ENCODE measurements at places on chromosomes 12 and 14.

DNA sequence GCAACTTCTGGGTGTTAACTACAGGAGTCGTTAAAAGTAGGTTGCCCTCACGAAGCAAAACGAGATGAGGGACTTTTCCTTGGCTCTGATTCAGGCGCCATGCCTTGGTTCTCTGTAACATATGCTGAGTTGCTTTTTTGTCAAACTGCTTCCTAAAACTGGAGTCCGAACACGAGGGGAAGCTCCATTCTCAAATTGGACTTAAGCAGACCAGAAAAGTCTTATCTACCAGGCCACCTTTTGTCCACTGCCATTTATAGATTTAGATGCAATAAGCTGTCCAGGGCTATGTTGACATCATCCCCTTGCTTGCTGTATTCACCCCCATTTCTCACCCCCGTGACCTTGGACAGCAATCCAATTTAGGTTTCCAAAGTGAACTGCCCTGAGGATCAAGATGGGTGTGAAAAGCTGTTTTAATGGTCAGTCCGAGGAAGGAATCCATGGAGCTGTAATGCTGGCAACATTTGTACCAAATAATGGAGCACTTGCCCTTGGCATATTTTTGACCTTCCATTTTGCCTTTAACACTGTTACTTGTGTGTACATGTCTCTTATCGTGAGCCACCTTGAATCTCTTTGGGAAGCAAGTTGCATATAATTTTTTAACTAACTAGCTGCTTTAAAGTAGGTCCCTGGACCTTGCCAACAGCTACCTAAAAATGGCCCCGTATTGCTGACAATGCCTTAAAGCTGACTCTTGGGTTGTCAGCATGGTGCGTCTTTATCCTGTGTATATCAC is 298.1 kb downstream of the EGLN3 start:
- no peak for DNase-seq

GRCh38 chr12:19718401-19718800 is 279.1 kb downstream of the AEBP2 start:
- DNase-seq, result no peak

GRCh38 chr14:72383865-72384264 is 451.6 kb downstream of the RGS6 start:
- DNase-seq, result no peak

DNA sequence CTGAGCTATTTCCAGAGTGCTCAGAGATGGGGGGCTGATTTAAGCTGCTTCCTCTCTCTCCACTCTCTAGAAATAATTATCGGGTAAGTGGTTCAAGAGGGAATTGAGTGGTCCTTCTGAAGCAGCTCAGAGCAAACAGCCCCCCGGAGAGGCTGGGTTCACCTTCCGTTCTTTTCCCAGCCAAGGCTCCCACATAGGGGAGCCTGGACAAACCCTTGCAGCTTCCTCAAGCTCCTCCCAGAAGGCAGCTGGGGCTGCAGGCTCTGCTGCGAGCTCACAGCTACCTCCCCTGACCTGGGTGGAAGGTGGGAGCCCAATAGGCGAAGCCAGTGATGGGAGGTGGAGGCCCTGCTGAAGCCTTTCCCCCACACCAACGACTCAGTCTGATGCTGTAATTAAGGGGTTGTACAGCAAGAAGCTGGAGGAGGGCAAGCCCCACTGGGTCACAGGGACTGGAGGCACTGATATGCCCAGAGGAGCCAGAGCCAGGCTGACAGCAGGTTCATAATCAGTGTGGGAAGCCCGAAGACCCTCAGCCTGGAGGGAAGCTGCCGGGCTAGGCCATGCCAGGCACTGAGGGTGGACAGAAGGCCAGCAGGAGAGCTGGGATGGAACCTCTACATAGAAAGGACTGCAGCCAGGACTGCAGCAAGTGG is 52.4 kb downstream of the ARL6IP4 start:
- DNase-seq, result no peak

DNA sequence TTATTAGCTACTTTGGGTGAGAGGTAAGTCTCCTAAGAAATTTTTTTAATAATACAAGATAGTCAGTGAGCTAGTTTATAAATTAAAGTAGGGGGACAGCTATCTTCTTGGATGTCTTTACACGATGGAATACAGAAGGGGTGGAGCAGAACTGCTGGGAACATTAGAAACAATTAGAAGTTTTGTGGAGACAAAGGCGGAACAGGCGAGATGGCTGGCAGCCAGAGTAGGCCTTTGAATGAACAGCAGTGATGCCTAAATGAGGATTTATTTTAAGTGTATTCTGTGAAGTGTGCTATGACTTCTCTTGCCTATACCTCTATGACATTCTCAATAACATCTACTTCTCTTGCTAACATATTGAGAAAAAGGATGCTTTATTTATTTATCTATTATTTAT is 1345.3 kb upstream of the SEL1L start:
- no peak for DNase-seq

DNA sequence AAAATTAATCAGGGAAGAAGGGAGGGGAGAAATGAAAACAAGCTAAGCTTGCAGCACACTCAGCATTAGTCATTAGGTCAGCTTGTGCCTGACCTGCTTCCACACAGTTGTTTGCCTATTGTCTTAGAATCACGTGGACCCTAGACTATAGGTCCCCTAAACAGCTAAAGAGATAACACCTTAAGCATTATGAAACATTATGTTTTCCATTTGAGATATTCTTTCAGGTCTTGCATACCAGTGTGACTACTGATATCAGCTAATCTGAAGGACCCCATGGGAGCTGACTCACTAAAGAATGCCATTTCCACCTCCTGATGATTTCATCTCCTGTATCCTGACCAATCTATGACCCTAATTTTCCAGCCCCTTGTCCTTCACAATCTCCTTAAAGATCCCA is 154.1 kb upstream of the FUT8 start:
- no peak for DNase-seq

DNA sequence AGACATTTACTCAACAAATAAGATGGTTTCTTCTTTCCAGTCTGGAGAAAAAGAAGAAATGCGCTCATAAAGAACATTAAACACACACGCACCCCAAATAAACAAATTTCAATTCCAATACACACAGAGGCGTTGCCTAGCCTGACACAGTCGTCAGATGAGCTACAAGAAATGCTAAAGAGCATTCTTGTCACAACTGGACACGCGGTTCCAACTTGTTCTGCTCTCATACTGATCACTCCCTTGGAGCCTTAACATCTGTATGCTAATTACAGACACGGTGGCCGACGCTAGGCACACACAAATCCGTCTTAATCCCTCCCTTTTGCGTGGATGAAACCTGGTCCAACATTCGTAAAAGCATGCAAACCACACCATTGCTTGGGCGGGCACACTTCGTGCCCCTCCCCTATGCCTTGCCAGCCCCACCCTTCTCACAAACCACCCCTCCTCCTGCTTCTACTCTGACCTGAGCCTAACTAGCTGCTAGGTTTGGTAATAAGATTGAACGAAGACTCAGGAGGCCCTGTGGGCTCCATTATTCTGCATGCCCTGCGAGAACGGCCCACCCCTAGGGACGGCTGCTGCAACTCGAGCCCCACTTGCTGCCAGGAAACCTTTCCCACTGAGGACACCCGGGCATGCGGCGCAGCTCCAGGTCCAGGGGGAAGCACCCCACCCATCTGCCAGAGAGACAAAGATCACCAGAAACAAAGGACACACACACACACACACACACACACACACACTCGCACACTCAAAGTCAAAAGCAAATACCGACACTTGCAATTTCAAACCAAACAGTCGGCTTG is 1.2 kb downstream of the KCNK10 start:
- no peak for DNase-seq

- DNase-seq, result no peak
These were observed 271.2 kb downstream of the PDZRN4 start for GRCh38 chr12:41459111-41459905.

DNA sequence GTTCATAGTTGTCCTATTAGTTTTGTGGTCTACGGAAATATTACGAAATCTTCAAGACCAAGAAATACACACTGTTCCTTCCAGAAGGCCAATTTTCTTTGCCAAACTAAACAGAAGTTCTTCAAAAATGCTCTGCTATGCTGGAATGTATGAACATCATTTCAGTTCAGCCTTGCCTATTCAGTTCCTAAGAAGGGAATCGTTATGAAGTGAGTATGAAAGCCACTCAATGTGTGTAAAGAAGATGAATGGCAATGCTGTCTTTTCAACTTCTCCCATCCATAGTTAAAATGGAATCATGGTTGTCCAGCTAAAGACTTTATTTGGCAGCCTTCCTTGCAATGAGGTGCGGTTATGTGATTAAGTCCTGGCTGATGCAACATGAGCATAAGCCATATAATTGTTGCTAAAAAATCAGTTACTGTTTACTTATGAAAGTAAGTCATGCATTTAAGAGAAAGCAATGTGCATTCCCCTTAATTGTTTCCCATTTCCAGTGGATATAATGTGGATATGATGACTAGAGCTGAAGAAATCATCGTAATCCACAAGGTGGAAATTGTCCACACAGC is 73.8 kb upstream of the PTPRR start:
- no peak for DNase-seq

- no peak for DNase-seq
These were observed 709 bp downstream of the INHBC start for GRCh38 chr12:57435293-57435692.

- DNase-seq, result no peak
These were observed 143.8 kb upstream of the DAAM1 start for GRCh38 chr14:59044707-59045106.

DNA sequence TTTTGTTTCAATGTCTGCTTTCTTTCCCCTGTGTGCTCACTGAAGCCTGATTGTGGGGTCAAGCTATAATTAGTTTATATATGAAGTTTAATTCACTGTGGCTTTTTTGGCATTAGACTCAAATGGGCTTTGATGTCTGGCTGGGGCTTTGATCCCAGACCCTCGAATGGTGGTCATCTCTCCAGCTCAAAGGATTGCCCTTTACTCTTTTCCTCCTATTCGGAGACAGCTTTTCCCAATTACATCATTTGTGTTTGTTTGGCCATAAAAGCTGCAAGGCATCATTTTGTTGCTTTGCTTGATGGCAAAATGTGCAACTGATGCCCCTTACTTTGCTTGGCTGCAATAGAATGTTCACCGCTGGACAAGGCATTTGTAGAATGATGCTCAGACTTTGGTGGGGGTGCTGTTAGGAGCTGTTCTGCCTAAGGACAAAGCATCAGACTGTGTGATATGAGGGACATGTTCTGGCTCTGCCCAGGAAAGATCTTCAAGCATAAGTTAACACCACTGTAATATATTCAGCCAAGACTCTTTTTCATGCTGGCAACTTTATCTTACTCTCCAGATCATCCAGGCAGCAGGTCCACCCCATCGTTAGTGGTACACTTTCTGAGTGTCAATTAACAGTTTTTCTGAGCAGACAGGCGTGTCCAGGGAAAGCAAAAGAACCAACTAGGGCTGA is 3.2 kb upstream of the DACT1 start:
- no peak for DNase-seq

GRCh38 chr12:76747245-76747644 is 16.7 kb upstream of the ZDHHC17 start:
- DNase-seq, result no peak

GRCh38 chr12:104499668-104500332 is 43.1 kb downstream of the CHST11 start:
- DNase-seq, result no peak

DNA sequence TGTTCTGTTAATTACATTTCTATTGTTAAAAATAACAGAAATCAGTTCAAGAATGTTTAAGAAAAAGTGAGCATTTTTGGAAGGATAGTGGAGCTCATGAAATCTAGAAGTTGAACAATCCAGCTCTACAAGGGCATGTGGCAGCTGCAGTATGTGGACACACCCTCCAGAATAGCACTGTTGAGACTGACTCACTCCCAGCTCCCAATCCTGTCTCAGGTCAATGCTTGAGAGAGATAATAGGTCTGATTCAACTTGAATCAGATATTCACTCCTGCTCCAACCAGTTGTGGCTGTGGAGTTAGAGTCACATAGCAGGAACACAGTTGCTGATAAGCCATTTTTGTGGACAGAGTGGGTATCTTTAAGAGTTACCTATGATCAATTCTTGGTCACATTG is 113.0 kb upstream of the NTF3 start:
- no peak for DNase-seq

- DNase-seq, result no peak
These were observed 5.4 kb upstream of the MGAT4C start for GRCh38 chr12:86261578-86261977.

DNA sequence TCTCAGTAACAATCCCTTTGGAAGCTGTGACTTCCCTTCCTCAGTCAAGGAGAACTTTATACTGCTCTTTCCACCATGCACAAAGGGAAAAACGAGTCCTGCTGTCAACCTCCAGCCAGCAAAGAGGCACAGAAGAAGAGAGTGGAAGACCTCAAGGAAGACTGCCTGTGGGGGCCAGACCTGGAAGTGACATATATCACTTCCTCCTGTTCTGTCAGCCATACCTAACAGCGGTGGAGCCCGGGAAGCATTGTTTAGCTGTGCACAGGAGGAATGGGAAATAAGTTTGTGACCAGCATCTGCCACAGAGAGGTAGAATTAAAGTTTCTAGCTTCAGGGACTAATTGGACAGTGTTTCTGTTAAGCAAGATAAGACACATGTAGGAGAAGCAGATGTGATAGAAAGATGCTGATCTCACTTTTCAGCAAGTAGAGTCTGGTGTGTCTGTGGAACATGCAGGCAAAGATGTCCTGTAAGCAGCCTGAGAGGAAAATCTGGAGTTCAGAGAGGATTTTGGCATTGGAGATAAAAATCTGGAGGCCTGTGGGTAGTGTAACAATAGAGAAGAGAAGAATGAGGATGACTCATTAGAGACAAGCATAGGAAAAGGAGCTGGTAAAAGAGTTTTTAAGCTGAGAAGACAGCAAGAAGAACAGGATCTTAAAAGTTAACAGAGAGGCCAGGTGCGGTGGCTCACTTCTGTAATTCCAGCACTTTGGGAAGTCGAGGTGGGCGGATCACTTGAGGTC is 141.6 kb upstream of the CPSF6 start:
- no peak for DNase-seq

DNA sequence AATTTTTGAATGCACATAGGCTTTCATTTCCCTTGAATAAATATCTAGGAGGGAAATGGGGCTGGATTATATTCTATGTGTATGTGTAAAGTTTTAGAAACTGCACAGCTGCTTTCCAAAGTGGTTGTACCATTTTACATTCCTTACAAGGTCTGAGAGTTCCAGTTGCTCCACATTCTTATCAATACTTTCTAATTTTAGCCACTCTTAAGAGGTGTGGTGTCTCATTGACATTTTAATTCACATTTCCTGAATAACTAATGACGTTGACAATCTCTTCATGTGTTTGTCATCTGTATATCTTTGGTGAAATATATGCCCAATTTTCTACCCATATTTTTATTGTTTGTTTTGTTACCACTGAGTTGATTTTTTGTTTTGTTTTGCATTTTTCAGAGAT is 74.6 kb upstream of the VASH1 start:
- DNase-seq, result no peak

- no peak for DNase-seq
These were observed 702 bp upstream of the PRPH start for GRCh38 chr12:49294086-49294803.
